ENCODE measurements at places on chromosomes 7 and 10.

DNA sequence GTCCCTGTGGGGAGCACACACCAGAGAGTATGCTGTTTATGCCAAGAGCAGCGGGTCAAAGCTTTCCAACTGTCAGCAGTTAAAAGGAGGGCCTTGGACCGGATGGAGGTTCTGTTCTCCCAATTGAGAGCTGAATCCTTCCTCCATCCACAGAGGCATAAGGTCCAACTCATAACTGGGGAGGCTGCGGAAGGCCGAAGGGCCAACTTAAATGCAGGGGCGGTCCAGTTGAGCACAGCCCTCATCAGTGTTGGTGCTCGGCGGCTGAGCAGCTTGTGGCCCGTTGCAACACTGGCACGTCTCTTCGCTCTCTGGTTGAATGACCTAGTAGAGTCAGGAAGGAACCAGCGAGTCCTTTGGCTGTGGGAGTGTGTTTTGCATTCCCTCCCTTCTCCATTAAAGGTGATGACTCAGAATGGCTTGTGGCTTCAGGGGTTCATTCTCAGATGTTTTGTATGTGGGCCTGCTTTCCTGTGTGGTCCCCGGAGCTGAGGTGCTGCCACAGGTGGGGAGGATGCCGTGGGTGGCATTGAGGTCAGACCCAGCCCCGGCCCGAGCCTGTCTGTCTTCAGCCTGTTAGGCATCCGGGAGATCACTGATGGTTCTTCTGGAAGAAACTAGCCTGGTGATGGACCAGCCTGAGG lies 44.8 kb upstream of the DMBT1 start:
- no peak overlapping the region for H3K27ac ChIP-seq
- H3K4me3 ChIP-seq = no peak overlapping the region
- peaks cover 26% of the 10 kb centered on the region for H3K4me1 ChIP-seq
- H3K36me3 ChIP-seq = no peaks in the 10 kb centered on the region
- no peaks in the 10 kb centered on the region for H3K27me3 ChIP-seq

- no peak for DNase-seq
- H3K27me3 ChIP-seq = peaks cover 14% of the 10 kb centered on the region
- peaks cover 10% of the 10 kb centered on the region for H3K4me1 ChIP-seq
- no peak overlapping the region for H3K27ac ChIP-seq
- H3K4me3 ChIP-seq = no peak overlapping the region
Observed at GRCh38 chr7:73851410-73852338, 9.3 kb upstream of the TMEM270 start.

DNA sequence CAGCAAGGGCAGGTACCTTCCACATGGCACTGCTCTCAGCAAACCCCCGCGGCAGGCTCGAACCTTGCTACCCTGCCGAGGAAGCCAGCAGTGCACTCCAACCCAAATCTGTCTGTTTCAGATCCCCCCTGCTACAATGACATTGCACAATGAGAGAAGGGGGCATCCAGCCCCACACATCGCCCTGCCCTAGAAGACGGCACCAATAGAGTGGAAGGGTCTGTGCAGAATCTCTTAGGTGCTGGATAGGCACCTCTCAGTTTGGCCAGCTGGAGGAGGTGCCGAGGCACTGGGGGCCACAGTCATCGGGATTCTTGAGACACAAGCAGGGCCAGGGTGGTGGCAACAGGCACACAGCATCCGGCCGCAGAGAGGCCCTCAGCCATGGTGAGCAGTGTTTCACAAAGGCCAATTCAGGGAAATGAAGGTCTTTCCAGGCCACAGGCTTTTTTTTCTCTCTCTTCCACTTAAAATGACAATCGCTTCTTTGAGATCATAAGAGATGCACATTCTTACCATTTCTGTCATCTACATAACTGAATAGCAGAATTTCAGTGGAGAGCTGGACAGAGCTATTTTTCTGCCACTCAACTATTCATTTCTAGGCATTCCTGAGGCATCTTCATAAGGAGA lies 281.3 kb downstream of the TNS3 start:
- no peak overlapping the region for H3K27ac ChIP-seq
- no peak overlapping the region for H3K4me3 ChIP-seq
- DNase-seq = no peak

DNA sequence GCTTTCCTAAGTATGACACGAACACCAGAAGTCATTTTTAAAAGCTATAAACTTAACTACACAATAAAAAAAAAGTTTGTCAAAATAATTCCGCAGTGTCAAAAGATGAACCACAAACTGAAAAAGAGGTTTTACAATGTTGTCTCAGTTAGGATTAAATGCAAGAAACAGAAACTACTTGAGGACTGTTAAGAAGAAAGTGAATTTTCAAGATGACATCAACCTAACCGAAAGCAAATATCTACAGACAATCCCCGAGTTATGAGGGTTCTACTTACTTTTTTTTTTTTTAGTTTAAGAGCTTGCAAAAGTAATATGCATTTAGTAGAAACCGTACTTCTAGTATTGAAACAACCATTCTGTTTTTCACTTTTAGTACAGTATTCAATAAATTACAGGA lies 62.3 kb downstream of the TFPI2 start:
- no peak for DNase-seq
- H3K27me3 ChIP-seq = peaks cover 3% of the 10 kb centered on the region
- no peaks in the 10 kb centered on the region for H3K4me1 ChIP-seq

DNA sequence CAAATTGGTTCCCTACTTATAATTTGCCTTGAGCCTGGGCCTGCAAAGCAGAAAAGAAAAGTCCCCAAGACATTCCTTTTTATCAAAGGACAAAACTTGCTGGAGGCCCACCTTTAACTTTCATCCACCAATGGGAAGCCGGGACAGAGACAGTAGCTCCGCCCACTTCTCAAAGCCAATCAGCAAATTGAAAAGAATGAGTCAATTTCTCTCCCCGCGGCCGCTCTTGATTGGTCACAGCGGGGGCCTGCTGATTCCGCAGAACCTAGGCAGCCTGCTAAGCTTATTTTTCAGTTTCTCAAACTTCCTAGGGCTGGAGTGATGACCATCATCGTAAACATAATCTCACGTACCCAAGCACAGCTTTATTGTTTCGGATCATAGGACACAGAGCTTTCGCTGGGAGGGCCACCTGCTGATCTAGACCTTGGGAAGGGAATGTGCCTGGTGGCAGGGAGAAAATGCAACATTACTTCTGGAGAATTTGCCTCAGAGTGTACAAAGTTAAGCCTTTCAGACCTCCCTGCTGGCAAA lies at the start of gene SLC13A4:
SLC13A4 (minus strand) TSS at position 51 of the 534 bp plus-strand sequence. CDS start 690 bp downstream, outside the sequence.
- no peaks in the 10 kb centered on the region for H3K36me3 ChIP-seq
- H3K4me1 ChIP-seq = no peaks in the 10 kb centered on the region
- H3K27me3 ChIP-seq = no peaks in the 10 kb centered on the region

DNA sequence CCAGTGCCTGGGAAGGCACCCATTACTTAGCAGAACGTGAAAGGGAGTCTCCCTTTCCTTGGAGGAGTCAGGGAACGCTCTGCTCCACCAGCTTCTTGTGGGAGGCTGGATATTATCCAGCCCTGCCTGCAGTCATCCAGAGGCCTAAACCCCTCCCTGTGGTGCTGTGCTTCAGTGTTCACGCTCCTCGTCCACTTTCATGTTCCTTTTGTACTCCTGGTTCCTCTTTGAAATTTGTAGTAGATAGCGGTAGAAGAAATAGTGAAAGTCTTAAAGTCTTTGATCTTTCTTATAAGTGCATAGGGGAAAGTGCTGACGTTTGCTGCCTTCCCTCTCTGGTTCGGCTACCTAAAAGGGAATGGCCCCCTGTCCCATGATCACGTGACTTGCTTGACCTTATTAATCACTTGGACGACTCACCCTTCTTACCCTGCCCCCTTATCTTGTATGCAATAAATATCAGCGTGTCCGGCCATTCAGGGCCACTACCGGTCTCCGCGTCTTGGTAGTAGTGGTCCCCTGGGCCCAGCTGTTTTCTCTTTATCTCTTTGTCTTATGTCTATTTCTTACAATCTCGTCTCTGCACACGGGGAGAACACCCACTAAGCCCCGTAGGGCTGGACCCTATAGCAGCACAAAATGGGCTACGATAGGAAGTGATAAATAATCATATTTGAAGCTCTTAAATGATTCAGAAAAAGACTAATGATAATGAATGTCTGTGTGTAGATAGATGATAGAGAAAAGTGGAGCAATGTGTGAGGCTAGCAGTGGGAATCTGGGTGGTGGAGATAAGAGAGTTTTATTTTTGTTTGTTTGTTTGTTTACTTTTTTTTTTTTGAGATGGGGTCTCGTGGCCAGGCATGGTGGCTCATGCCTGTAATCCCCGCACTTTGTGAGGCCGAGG lies 5.8 kb upstream of the ESYT2 start:
- H3K4me1 ChIP-seq = peaks cover 7% of the 10 kb centered on the region
- no peak overlapping the region for H3K4me3 ChIP-seq
- H3K27ac ChIP-seq = no peak overlapping the region
- no peak for DNase-seq

DNA sequence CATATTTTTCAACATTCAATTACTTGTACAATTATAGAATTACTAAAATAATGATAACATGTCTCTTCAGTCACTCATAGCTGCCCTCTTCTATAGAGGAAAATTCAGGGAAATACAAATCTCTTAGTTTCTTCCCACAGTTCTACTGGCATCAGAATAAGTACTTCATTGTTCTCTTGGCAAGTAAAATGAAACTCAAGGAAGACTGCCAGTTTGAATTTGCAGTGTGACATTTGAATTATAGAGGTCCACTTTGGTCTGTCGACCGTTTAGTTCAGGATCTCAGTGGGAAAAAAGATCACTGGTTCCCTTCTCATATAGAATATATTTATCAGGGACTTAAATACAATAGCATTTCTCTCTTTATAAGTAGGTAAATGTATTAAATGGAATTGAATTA lies 114.5 kb downstream of the PON1 start:
- H3K27ac ChIP-seq = no peak overlapping the region
- H3K36me3 ChIP-seq = no peaks in the 10 kb centered on the region
- H3K4me3 ChIP-seq = no peak overlapping the region
- no peak for DNase-seq
- no peaks in the 10 kb centered on the region for H3K4me1 ChIP-seq

GRCh38 chr10:78337016-78337415 lies 303.4 kb downstream of the RPS24 start:
- no peak overlapping the region for H3K27ac ChIP-seq
- peaks cover 10% of the 10 kb centered on the region for H3K27me3 ChIP-seq
- no peak overlapping the region for H3K4me3 ChIP-seq
